Natural killer cell (primary cell): ENCODE measurements at places on chromosomes 11 and 22. TPM values are rescaled to one million over a fixed set of nuclear protein-coding genes. Genes with fewer than 3 reads are reported as not detected.

The UPK3A gene
- 0.49 TPM for total RNA-seq

The MYRF gene
- 7.3 TPM for total RNA-seq

The HOATZ gene
- total RNA-seq = not detected

The MTMR3 gene
- total RNA-seq = 75.6 TPM

DNA sequence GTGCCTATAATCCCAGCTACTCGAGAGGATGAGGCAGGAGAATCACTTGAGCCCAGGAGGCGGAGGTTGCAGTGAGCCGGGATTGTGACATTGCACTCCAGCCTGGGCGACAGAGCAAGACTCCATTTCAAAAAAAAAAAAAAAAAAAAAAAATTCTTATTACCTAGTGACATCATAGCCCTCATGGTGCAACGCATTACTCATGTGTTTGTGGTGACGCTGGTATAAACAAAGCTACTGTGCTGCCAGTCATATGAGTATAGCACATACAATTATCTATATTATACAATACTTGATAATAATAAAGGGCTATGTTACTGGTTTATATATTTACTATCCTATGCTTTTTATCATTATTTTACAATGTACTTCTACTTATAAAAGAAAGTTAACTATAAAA is 41.2 kb downstream of the OR2AT4 start:
- DNase-seq = no peak

DNA sequence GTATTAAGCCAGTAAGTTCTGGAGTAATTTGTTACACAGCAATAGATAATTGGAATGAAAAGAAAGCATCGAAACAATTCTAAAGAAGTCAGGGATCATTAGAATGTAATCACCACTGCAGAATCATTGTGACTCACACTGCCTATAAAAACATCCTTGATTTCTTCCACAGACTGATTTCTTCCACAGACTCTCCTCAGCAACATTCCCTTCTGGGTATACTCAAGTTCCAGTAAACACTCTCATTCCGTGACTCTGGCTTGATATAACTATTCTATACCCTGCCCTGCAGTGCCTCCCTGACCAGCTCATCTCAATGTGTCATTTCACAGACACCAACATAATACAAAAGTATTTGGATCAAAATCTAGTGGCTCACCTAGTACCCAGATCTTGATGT is 120.5 kb downstream of the BBOX1 start:
- no peak for DNase-seq

GRCh38 chr11:78469896-78470295 is 52.3 kb upstream of the GAB2 start:
- no peak for DNase-seq

GRCh38 chr11:102115557-102115956 is 5.3 kb downstream of the YAP1 start:
- no peak for DNase-seq

- no peak for DNase-seq
Observed at GRCh38 chr22:45290410-45290936, 5.7 kb downstream of the UPK3A start.

DNA sequence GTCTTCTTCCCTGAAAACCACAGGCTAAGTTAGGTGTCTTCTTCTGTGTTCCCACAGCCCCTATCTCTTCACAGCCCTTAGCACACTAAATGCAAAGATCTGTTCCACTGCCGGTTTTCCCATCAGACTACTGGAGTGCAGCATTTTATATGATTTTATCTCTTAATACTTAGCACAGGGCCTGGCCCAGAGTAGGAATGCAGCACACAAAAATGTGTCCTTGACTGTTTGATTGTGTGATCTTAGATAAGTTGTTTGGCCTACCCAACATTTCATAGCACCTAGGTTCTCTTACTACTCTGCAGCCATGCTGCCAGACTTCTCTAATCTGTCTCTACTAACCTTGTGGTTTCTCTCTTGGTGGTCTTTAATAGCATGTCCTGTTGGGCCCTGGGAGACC is 54.1 kb upstream of the RRM1 start:
- no peak for DNase-seq

DNA sequence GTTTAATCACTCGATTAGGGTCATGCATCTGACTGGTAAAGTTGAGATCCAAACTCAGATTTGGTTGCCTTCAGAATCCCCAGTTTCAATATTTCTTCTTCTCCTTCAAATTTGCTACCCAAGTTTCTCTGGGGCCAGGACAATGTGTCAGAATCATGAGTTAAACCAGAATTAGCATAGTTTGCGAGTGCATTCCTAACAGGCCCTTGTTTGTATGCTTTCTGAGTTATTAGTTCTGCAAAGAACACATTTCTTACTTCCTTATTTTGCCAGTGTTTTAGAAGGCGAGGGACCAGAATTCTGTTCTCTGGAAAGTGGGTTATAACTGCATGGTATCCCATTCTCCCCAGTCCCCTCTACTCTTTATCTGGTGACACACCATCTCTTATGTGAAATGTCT is 112.0 kb downstream of the ARL14EP start:
- no peak for DNase-seq
